ENCODE measurements at places on chromosomes 3 and 15.

DNA sequence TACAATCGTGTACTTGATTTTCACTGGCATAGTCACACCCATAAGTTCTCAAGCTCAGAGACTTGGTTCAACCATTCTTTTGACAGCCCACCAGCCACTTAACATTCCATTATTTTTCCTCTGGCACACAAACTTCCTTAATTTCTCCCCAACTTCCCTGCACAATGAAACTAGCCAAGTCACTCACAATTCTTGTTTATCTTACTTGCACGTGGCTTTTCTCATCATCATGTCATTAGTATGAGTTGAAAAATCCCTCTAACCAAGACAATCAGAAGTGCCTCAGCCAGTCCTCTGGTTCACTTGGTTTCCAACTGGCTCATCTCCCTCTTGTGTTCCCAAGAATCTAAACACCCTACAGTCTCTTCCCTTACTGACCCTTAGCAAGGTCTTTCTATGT lies 110.5 kb upstream of the PTPRG start:
- no peaks in the 10 kb centered on the region for H3K36me3 ChIP-seq
- H3K27me3 ChIP-seq, result no peaks in the 10 kb centered on the region
- peaks cover 5% of the 10 kb centered on the region for H3K4me1 ChIP-seq
- no peak for DNase-seq
- H3K27ac ChIP-seq, result no peak overlapping the region
- H3K4me3 ChIP-seq, result no peak overlapping the region

DNA sequence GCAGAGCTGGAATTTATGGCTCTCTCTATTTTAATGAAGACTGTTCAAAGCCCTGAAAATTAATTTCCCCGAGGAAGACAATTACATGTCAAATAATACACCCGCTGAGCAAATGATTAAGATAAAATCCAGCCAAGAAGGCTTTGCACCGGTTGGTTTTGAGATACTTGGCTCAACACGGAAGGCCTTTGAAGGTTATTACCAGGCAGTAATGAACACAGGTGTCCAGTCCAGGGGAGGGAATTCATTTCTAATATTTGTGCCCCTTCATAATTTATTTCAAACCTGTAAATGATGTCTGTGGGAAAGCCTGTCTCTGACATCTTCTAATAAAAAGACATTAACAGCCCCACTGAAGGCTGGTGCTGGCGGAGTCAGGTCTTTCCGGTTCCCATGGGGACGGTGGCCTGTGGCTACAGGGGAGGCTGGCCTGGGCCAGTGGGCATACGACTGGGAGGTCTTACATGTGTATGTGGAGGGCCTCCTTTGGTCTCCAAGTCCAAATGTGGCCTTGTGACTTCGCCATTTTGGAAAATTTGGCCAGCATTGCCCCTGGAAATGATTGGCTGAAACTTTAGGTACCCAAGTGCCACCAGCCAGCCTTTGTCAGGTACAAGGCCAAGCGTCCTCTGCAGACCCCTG lies 49.9 kb upstream of the IQSEC1 start:
- no peak overlapping the region for H3K27ac ChIP-seq
- no peak for DNase-seq
- H3K4me3 ChIP-seq, result no peak overlapping the region
- no peaks in the 10 kb centered on the region for H3K36me3 ChIP-seq

GRCh38 chr3:9951962-9952805 lies at the start of gene PRRT3:
Gene PRRT3 (minus strand): TSS chr3:9952408. CDS start chr3:9950115, 2,293 bp downstream.
- peaks cover 16% of the 10 kb centered on the region for H3K27me3 ChIP-seq
- H3K4me1 ChIP-seq, result peaks cover 4% of the 10 kb centered on the region
- H3K27ac ChIP-seq, result no peak within 1 kb of the TSS
- H3K4me3 ChIP-seq, result peak within 1 kb of the TSS; percentile 75
- DNase-seq, result no peak

- H3K27me3 ChIP-seq, result no peaks in the 10 kb centered on the region
- H3K36me3 ChIP-seq, result no peaks in the 10 kb centered on the region
- H3K4me3 ChIP-seq, result no peak overlapping the region
- no peak overlapping the region for H3K27ac ChIP-seq
- peaks cover 1% of the 10 kb centered on the region for H3K4me1 ChIP-seq
Measured at GRCh38 chr3:153577059-153577736, 415.2 kb downstream of the RAP2B start.

DNA sequence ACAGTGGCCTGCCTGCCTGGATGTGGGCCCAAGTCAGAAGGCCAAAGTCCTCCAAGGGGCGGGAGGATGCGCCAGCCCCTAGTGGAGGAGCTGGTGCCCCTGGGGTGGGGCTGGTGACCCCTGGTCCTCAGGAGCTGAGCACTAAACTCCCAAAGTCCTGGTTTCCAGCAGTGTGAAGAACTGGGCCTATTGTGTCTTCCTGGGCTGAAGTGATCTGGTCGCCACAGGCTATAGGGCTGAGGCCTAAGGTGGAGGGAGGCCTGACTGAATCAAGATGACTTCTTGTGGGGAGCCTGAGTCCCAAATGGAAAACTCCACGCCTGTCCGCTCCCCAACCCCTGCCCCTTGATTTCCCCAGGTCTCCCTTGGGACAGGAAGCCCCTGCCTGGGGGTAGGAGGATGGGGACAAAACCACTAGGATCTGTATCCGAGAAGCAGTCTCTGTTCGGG lies 753 bp upstream of the FES start:
- H3K4me1 ChIP-seq, result peaks cover 4% of the 10 kb centered on the region
- no peak overlapping the region for H3K4me3 ChIP-seq
- no peak for DNase-seq
- H3K27me3 ChIP-seq, result no peaks in the 10 kb centered on the region
- peak overlapping the region; percentile 24 for H3K27ac ChIP-seq
- peaks cover 5% of the 10 kb centered on the region for H3K36me3 ChIP-seq

GRCh38 chr3:63937661-63938651 lies 25.8 kb upstream of the SCAANT1 start:
- no peaks in the 10 kb centered on the region for H3K27me3 ChIP-seq
- H3K36me3 ChIP-seq, result no peaks in the 10 kb centered on the region
- DNase-seq, result no peak
- H3K4me3 ChIP-seq, result no peak overlapping the region
- peaks cover 49% of the 10 kb centered on the region for H3K4me1 ChIP-seq

- H3K4me3 ChIP-seq, result no peak overlapping the region
- H3K27me3 ChIP-seq, result no peaks in the 10 kb centered on the region
- no peaks in the 10 kb centered on the region for H3K4me1 ChIP-seq
- no peaks in the 10 kb centered on the region for H3K36me3 ChIP-seq
- DNase-seq, result no peak
Measured at GRCh38 chr3:145326666-145327065, 834.3 kb downstream of the PLOD2 start.

- no peaks in the 10 kb centered on the region for H3K27me3 ChIP-seq
- no peak for DNase-seq
- no peak overlapping the region for H3K4me3 ChIP-seq
Measured at GRCh38 chr3:41050144-41050543, 149.2 kb upstream of the CTNNB1 start.

DNA sequence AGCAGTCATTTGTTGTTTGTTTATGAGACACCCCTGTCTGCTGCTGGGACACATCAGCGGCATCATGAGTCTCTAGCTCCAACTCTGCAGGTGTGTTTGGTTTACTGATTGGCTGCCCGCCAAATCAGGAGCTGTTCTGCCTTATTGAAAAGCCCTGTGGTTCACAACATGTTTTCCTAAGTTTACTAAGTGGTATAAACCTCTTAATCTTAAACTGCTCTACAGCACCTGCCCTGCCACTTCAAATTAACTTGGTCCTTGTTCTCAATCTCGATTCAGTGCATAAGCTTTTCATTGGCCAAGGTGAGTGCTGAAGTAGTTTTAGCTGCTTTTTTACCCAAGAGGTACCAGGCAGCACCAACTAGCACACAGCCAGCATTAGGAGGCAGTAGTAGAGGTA lies 77.8 kb upstream of the WDR72 start:
- H3K27ac ChIP-seq, result peak overlapping the region; percentile 26
- peaks cover 1% of the 10 kb centered on the region for H3K36me3 ChIP-seq
- peaks cover 58% of the 10 kb centered on the region for H3K4me1 ChIP-seq
- H3K27me3 ChIP-seq, result no peaks in the 10 kb centered on the region
- H3K4me3 ChIP-seq, result no peak overlapping the region

- H3K4me3 ChIP-seq, result no peak overlapping the region
- no peaks in the 10 kb centered on the region for H3K4me1 ChIP-seq
Measured at GRCh38 chr15:90071220-90071807, 31.0 kb downstream of the IDH2 start.

DNA sequence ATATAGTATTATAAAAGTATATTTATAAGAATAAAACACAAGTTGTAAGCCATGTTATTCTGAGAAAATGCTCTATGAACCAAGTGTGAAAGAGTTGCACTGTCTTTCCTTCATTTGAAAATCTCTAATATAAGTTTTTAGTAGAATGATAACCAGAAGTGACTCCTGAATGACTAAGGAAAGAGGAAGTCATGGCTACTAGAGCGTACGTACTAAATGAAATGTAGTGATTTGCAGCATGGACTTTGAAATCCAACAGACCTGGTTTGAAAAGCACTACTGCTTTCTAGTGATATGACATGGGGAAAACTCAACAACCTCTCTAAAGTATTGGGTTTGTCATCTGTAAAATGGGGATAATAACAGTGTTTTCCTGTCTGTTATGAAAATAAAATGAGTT lies 10.3 kb upstream of the DNAJC13 start:
- no peak overlapping the region for H3K27ac ChIP-seq
- H3K4me3 ChIP-seq, result no peak overlapping the region
- no peaks in the 10 kb centered on the region for H3K27me3 ChIP-seq

DNA sequence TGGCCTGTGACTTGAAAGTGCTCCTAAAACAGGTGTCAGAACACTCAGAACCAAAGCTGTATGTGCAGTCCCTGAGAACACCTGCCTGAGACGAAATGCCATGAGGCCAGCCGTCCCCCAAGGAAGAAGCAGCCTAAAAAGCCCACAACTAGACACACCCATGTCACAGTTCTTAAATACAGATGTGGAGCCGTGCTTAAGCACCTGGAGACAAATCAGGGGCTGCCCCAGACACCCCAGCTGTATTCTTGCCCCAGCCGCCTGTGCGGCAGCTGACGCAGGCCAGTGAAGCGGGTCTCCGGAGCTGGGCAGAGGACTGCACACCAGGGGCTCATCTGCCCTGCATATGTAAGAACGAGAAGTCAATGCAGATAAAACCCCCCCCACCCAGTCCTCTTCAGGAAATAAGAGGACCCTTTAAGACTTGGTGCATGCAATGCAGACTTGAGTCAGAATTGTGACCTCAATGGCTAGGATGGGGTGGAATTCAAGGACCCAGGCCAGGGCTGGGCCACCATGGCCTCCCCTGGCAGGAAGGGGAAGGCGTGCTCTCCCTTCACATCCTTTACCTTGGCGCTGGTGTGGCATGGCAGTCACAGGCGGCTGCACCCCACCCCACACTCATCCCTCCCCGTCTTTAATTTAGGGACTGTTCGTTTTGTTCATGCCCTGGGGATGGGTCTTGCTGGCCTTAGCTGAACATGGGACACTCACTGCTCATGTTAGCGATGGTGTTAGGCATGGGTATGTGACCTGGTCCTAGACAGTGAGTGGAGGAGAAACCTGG lies 27.7 kb upstream of the PLXNA1 start:
- no peak overlapping the region for H3K27ac ChIP-seq
- no peaks in the 10 kb centered on the region for H3K36me3 ChIP-seq
- no peak overlapping the region for H3K4me3 ChIP-seq
- H3K27me3 ChIP-seq, result no peaks in the 10 kb centered on the region
- peaks cover 3% of the 10 kb centered on the region for H3K4me1 ChIP-seq

GRCh38 chr3:30649572-30650318 lies 43.3 kb downstream of the TGFBR2 start:
- H3K27ac ChIP-seq, result no peak overlapping the region
- H3K4me1 ChIP-seq, result peaks cover 11% of the 10 kb centered on the region
- DNase-seq, result no peak
- H3K27me3 ChIP-seq, result no peaks in the 10 kb centered on the region
- no peak overlapping the region for H3K4me3 ChIP-seq
- H3K36me3 ChIP-seq, result peaks cover 50% of the 10 kb centered on the region

- no peaks in the 10 kb centered on the region for H3K4me1 ChIP-seq
- H3K27me3 ChIP-seq, result no peaks in the 10 kb centered on the region
- no peak overlapping the region for H3K27ac ChIP-seq
- H3K36me3 ChIP-seq, result no peaks in the 10 kb centered on the region
Measured at GRCh38 chr15:31206386-31207181, 105.1 kb upstream of the TRPM1 start.

DNA sequence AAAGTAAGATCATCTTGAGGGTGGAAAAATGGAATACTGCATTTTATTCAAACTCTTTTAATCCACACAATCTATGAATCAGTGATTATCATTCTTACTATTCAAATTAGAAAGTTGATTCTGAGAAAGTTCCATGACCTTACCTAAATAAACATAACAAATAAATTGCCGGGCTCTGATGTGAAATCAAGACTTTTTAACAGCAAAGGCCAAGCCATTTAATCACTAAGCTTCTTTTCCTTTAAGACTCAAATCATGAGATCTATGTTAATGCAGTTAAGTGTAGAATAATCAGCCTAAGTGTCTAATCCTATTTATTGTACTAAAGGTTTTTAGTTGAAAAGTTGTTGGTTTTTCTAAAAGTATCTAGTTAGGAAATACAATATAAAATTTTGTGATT lies 857.0 kb downstream of the SI start:
- peaks cover 2% of the 10 kb centered on the region for H3K36me3 ChIP-seq
- H3K27ac ChIP-seq, result no peak overlapping the region
- no peak for DNase-seq
- no peak overlapping the region for H3K4me3 ChIP-seq
- no peaks in the 10 kb centered on the region for H3K27me3 ChIP-seq
- no peaks in the 10 kb centered on the region for H3K4me1 ChIP-seq

GRCh38 chr3:125140818-125141595 lies 71.5 kb downstream of the SLC12A8 start:
- H3K4me1 ChIP-seq, result peaks cover 1% of the 10 kb centered on the region
- H3K27ac ChIP-seq, result no peak overlapping the region
- H3K4me3 ChIP-seq, result peak overlapping the region; percentile 67
- H3K36me3 ChIP-seq, result no peaks in the 10 kb centered on the region
- H3K27me3 ChIP-seq, result peaks cover 29% of the 10 kb centered on the region

DNA sequence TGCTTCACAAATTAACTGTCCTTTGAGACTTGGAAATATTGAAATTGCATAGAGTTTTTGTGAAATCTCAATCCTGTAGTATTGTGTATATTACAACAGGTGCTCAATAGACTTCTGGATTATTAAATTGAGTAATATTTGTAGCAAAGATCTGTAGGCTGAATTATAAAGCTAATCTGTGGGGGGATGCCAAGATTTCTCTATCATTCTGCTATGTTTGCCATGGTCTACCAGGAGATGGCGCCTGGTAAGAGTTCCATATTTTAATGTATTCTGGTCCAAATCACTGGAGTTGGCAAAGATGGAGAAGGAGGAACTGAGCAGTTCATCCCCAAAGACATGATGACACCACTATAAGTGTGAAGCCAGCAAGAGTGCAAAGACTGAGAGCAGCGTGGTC lies 340.9 kb upstream of the TPRG1 start:
- no peak for DNase-seq
- peaks cover 6% of the 10 kb centered on the region for H3K4me1 ChIP-seq
- H3K27me3 ChIP-seq, result no peaks in the 10 kb centered on the region
- H3K36me3 ChIP-seq, result no peaks in the 10 kb centered on the region
- H3K4me3 ChIP-seq, result no peak overlapping the region

- H3K4me3 ChIP-seq, result no peak overlapping the region
- H3K27ac ChIP-seq, result no peak overlapping the region
- DNase-seq, result no peak
- H3K27me3 ChIP-seq, result no peaks in the 10 kb centered on the region
- peaks cover 23% of the 10 kb centered on the region for H3K4me1 ChIP-seq
- peaks cover 35% of the 10 kb centered on the region for H3K36me3 ChIP-seq
Measured at GRCh38 chr3:156694536-156694935, 20.1 kb downstream of the TIPARP start.

GRCh38 chr15:56894601-56895000 lies 23.8 kb upstream of the TCF12 start:
- H3K4me3 ChIP-seq, result no peak overlapping the region
- H3K4me1 ChIP-seq, result no peaks in the 10 kb centered on the region
- no peak overlapping the region for H3K27ac ChIP-seq
- DNase-seq, result no peak
- peaks cover 2% of the 10 kb centered on the region for H3K36me3 ChIP-seq

Measured in progenitor cell of endocrine pancreas (in vitro differentiated cells).